ENCODE measurements at places on chromosomes 16 and 17.

DNA sequence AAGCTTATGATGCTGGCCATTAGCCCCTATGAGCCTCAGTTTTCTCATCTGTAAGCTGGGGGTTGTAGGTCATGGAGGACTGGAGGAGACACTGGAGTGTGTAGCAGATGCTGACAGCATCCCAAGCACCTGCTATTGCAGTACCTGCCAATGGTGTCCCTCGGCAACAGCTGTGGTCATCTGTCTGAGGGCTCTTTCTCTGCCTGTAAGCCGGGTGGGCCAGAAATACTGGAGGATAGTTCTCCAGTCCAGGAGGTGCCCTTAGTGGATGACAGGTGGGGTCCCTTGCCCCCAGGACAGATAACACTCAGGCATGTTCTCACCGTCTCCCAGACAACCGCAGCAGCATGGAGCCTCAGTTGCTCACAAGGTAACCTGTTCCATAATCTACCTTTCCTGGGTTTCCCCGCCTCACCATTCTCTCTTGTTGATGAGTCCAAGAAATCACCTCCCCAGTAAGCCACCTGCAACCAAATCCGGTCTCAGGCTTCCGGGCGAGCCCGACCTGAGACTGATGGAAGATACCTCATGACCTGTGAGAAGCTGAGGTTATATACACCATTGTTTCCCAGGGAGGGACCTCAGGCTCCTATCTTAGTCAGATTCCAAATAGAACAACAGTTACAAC is 23.8 kb downstream of the NLRP1 start:
- no peak for DNase-seq

DNA sequence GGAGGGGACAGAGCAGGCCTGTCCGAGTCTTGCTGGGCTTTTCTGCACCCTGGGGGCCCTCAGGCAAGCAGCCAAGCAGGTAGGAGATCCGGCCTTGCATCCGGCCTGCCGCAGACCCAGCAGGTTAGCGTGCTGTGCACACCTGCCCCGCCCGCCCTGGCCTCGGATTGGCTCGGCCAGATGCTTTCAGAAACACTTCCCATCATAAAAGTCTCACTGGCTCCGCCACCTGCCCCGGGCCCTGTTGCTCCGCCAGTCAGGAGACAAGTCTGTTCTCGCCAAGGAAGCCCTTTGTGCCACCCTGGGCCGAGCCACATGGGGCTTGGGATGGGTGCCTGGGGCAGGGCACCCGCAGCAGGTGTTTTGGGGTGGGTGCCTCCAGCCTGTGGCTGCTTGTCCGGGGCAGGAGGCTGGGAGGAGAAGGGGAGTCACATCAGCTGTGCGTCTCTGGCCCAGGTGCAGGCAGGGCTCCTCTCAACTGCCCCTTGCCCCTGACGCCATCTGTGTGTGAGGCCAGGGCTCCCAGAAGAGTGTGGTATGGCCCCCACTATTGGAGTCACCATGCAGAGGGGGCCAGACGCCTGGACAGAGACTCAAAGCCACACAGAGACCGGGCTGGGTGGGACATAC is 228.2 kb upstream of the GSE1 start:
- DNase-seq, result no peak

DNA sequence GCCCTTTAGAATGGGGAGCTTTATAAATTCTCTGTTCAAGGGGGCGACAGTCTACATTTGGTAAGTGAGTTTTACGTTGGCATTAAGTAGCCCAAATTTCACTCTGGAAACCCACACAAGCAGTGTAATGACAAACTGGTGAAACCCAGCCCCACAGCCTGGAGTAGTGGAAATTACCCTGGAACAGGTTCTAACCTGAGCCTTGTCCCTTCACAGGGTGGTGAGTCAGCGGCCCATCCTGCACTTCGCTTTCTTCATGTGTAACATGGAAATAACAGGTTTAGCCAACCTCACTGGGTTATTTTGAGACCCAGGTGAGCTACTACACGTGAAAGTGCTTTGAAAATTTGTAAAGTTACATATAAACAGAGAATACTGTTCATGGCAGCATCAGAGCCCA is 3.5 kb upstream of the TLCD3A start:
- no peak for DNase-seq

GRCh38 chr17:4903051-4903818 is at the start of gene CHRNE:
Gene CHRNE, minus strand, starts transcription at chr17:4903098. Its CDS starts 35 bp downstream, at chr17:4903063.
- DNase-seq, result peak; percentile 43

DNA sequence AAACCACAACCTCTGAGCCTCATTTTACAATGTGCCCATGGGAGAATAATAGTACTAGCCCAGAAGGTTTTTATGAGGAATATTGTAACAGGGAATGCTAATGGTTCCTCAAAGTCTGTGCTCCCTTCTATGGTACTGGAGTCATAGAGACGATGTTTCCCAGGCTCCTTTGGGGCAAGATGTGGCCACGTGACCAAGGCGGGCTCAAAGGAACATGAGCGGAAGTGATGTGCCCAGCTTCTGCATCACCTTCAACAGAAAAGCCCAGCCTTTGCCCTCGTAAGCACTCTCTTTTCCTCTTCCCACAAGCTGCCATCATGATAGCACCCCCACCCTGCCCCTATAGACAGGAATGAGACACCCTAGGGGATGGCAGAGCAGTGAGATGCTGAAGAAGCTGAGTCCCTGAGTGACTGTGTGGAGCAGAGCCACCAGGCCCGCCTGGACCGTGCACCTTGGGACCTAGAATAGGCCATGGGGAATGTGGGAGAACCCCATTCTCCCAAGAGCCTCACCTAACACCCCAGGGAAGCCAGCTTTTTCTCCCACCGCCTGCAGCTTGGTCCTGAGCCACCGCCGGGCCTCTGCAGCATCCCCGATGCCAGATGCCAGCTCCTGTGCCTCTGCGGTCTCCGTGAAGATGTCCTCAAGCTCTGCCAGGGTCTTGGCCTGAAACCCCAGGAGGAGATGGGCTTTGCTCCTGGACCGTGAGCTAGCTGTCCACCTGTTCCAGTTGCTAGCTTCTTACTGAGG is 22.2 kb upstream of the PIK3R6 start:
- no peak for DNase-seq

DNA sequence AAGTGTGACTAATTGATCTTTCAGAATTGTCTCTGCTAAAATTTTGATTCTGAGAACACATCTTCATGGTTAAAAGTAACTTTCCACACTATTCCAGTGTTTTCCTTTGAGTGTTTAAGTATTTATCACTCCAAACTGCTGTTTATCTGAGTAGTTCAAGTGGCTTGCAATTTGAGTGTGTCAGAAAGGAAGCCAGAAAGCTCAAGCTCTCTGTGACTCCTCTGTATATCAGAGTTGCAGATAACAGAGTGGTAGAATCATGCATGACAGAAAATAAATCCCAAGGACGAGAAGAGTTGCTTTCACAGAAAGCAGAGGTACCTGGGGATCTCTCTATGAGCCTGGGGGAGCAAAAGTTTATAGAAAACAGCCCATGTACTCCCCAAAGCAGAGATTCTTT is 130.0 kb downstream of the CYB561 start:
- DNase-seq, result no peak

- no peak for DNase-seq
Observed at GRCh38 chr17:49727380-49727779, 19.6 kb upstream of the SLC35B1 start.

- DNase-seq, result peak; percentile 65
Observed at GRCh38 chr16:84362471-84362941, 5.8 kb upstream of the ATP2C2 start.

- no peak for DNase-seq
Observed at GRCh38 chr16:66427036-66427860, at the start of gene BEAN1. Gene BEAN1, plus strand, starts transcription at chr16:66427295. Its CDS starts 10,382 bp downstream, at chr16:66437677.

DNA sequence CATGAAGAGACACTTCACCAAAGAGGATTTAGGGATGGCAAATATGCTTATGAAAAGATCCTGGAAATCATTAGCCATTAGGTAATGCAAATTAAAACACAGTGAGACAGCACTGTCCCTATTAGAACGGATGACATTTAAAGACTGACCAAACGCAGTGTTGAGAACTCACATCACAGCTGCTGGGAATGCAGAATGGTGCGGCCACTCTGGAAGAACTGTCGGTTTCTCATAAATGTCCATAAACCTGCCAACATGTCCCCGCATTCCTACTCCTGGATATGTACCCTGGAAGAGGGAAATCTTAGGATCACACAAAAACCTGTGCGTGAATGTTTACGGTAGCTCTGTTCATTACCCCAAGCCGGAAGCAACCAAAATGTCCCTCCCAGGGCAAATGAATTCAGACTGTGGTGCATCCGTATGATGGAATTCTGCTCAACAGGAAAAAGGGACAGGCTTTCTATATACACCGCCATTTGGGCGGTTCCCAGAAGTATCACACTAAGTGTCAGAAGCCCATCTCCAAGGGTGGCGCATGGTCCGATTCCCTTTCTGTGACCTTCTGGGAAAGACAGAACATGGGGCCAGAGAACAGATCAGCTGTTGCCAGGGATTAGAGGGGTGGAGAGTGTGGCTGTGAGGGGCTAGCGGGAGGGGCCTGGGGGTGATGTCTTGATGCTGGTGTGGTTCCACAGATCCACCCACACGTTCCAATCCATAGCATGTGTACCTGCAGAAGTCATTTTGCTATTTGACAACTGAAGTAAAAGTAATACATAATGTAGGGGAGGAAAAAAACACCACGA is 197.2 kb upstream of the CHMP6 start:
- no peak for DNase-seq

- DNase-seq, result no peak
Observed at GRCh38 chr17:55584055-55584685, 72.9 kb upstream of the SMIM36 start.

DNA sequence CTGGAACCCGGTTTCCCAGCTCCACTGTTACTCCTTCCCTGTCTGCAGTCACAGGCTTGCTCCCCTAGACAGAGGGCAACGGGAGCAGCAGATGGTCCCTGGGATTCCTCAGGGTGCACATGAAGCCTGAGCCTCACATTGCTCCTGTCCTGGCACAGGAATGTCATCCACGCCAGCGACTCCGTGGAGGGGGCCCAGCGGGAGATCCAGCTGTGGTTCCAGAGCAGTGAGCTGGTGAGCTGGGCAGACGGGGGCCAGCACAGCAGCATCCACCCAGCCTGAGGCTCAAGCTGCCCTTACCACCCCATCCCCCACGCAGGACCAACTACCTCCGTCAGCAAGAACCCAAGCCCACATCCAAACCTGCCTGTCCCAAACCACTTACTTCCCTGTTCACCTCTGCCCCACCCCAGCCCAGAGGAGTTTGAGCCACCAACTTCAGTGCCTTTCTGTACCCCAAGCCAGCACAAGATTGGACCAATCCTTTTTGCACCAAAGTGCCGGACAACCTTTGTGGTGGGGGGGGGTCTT is 1.6 kb upstream of the DECR2 start:
- no peak for DNase-seq

DNA sequence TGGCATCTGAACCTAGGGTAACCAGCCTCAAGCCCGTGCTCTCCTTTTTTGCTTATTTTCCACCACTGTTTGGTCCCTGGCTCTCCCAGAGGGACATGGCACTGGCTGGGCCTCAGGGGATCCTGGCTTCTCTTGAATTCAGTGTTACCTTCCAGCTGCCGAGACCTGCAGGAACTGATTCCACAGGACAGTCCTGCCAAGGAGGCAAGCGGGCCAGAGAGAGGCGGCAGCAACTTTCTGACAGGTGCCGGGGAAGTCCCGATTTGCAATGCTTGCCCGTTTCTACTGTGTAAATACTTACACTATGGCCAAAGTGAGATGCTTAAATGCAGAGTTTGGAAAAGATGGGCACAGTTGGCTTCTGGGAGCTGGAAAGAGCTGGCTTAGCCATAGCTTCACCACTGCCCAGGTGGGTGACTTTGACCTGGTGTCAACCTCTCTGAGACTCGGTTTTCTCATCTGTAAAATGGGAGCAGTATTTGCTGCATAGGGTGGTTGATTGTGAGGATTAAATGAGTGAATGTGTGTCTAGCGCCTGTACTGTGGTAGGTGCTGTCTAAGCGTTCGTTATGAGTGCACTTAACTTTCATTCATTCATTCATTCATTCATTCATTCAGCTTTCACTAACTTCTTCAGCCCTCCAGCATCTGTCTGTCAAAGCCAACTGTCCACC is 124.9 kb downstream of the CMIP start:
- DNase-seq, result no peak

GRCh38 chr17:6549384-6550036 is 6.8 kb downstream of the PITPNM3 start:
- DNase-seq, result no peak

GRCh38 chr16:14087590-14088154 is 16.6 kb downstream of the MRTFB start:
- no peak for DNase-seq

DNA sequence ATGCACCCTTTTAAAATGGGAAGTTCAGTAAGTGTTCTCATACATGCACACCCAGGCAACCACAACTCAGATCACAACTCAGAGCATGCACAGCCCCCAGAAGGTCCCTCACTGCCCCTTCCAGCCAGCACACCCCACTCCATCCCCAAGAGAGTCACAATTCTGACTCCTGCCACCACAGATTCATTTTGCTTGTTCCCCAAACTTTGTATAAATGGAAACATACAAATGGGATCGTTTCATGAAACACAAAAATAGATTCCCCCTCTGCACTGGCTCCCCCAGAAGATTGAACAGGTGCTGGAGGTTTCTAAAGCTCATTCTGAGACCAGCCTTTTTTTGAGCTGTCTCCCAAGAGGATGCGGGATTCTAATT is 3.3 kb upstream of the TNFRSF13B start:
- DNase-seq, result no peak

DNA sequence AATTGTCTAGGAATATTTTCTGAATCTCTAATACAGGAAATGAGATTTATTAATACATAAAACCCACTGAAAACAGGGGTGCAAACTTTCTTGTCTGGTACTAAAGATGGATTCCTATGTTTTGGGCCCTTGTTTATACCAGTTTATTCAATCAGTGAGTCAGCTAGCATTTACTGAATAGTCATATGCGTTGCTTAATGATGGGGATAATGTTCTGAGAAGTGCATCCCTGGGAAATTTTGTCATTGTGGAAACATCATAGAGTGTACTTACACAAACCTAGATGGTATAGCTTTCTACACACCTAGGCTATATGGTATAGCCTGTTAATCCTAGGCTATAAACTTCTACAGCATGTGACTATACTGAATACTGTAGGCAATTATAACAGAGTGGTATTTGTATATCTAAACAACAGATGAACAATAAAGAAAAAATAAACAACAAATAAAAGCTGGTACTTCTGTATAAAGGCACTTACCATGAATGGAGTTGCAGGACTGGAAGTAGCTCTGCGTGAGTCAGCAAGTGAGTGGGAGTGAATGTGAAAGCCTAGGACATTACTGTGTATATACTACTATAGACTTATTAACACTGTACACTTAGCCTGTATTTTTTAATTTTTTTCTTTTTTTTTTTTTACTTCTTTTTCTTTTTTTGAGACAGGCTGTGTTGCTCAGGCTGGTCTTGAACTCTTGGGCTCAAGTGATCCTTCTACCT is 63.7 kb downstream of the SIAH1 start:
- no peak for DNase-seq

All from NCI-H2029 treated with DMSO at 0.1 percent for 48 hours (cell line).